NCI-H2081 treated with DMSO at 0.1 percent for 48 hours (cell line): ENCODE measurements at places on chromosomes 7 and 10.

GRCh38 chr10:116748041-116748440 is 5.7 kb upstream of the HSPA12A start:
- no peak for DNase-seq

GRCh38 chr7:134703782-134704181 is 57.1 kb downstream of the BPGM start:
- no peak for DNase-seq

DNA sequence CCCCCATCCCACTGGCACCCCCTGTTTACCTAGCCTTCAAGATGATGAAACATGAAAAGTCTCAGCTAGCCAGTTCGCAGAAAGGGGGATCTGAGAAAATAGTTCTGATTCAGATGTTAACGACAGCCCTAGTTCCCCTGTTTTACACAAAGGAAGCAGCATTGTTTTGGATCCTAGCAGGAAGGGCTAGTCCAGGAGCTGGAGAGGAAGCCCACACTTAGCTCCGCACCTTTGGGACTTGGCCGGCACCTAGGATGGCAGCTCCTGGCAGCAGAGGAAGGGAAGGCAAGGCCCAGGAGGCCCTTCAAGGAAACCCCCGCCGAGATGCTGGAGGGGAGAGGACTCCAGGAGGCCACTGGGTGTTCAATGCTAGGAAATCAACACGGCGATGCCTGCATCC is 29.0 kb upstream of the MGMT start:
- DNase-seq: no peak

DNA sequence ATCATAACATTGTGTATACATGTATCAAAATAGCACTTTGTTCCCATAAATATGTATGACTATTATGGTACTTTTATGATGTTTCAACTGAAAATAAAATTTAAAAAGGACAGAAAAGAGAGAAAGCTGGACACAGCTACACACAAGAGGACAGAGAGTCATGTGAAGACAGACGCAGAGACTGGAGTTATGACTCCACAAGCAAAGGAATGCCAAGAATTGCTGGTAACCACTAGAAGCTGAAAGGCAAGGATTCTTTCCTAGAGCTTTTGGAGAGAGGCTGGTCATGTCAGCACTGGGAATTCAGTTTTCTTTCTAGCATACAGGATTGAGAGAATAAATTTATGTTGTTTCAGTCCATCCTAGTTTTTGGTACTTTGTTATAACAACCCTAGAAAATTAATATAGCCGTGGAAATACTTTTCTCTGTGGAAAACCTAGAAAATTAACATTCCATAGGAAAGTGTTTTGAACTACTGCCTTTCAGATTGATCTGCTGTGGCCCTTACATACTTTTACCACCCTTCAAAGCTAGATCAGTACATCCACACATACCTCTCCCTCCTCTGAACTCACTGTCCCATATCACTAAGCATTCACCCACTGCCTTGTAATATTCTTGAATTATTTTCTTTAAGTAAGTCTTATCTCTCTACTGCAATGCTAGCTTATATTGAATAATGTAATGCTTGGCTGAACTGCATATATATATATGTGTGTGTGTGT is 575.3 kb downstream of the IPMK start:
- DNase-seq: no peak

DNA sequence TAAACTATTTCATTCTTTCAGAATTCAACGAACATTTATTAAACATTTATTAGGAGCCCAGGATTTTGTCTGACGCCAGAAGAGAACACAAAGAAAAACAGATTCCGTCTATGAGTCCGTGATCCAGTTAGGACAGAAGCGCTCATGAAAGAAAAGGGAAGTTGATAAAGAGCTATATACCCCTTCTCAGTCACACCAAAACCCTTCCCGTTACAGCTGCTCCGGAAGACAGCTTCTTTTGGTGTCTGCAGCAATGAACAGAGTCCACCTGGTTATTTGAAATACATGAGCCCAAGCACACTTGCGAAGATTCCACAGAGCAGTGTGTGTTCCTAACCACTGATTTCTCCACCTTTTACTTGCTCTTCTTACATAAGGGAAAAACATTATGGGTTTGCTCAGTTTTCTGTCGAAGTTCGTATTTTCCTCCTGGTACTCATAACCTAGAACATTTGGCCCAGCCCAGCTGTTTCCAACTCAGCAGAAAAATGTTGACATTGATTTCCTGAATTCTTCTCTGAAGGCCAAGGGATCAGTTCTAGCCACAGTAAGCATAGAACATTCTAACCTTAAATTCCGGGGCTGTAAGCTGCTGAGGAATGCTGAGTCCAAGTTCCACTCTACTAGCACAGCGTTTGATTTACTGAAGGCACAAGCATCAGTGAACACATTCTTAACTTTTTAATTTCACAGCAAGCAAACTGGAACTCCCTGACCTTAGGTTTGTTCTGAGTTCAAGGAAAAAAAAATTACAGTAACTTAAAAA is 206.5 kb downstream of the SORCS1 start:
- no peak for DNase-seq

GRCh38 chr7:116588641-116589594 is 64.1 kb downstream of the CAV1 start:
- DNase-seq: no peak
